GM12864 (cell line): ENCODE measurements at places on chromosomes 6 and 20.

- DNase-seq, result no peak
These were observed 30.2 kb upstream of the GGTLC1 start for GRCh38 chr20:24018796-24019195.

- DNase-seq, result no peak
These were observed 87.3 kb upstream of the NHSL1 start for GRCh38 chr6:138586638-138587037.

GRCh38 chr6:97312241-97312640 lies 29.2 kb upstream of the MMS22L start:
- DNase-seq, result no peak

DNA sequence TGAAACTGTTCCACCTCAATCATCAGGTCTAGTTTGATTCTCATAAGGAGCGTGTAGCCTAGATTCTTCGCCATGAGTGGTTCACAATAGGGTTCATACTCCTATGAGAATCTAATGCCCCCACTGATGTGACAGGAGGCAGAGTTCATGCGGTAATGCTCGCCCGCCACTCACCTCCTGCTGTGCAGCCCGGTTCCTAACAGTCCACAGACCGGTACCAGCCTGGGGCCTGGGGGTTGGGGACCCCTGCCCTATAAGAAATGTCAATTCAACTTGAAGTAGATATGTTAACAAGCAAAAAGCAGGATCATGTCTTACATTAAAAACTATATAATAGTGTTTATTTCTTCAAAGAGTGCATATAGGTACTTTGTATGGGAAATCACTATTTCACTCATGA lies 216.5 kb downstream of the COL19A1 start:
- no peak for DNase-seq

- no peak for DNase-seq
These were observed 44.9 kb downstream of the SNAP25 start for GRCh38 chr20:10263385-10264165.

- DNase-seq, result no peak
These were observed 32.8 kb downstream of the LAMA4 start for GRCh38 chr6:112221561-112221960.

DNA sequence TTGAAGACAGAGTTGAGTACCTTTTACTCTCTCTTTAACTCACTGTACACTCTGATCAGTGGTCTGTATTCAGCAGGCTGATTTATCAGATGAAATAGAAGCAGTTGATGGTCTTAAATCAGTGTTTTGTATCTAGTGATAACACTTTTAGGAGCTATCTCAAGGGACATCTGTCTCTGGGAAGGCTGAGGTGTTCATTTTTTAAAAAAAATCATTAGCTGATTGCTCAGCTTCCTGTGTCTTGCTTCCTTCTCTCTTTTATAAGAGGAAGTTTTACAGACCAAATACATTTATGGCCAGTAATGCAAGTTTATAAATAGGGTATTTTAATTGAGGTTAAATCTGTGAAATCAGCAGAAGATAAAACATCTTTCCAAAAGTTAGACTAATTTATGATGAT lies 12.0 kb upstream of the CCDC170 start:
- no peak for DNase-seq

- no peak for DNase-seq
These were observed 103.1 kb upstream of the ENPP5 start for GRCh38 chr6:46273911-46274310.

- no peak for DNase-seq
These were observed 67.6 kb upstream of the MPC1 start for GRCh38 chr6:166450167-166450873.

DNA sequence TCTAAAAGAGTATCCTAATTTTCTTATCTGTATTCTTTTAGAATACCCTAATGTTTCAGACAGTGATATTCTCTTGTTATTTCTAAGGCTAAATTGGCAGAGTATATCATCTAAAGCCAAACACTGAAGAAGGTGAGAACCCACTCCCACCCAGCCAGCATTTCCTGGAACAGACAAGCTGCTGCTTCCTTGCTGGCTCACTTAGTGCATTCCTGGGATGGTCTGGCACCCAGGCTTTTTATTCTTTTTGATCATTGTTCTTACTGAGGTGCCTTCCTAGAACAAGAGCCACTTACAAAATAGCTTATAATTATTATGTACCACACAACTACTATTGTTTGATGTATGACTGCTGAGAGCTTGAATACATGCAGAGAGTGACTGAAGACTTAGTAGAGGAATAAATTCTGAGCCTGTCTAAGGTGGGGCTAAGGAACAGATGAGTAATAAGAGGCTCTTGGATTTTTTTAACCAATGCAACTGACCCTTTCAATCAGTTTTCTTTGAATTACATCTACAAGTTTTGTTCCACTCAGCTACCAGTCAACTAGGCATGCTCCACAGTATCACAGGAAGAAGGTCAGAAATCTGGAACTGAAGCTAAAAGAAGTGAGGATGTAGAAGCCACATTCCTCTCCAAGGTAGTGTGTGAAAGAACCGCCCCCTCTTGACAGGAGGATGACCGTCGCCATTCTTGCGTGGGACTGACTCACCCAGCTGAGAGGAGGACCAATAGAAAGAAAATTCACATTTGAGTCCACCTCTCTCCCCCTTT lies 30.1 kb downstream of the PRPH2 start:
- DNase-seq, result no peak

- DNase-seq, result no peak
These were observed 221.1 kb downstream of the TAF4 start for GRCh38 chr20:61844621-61845020.

DNA sequence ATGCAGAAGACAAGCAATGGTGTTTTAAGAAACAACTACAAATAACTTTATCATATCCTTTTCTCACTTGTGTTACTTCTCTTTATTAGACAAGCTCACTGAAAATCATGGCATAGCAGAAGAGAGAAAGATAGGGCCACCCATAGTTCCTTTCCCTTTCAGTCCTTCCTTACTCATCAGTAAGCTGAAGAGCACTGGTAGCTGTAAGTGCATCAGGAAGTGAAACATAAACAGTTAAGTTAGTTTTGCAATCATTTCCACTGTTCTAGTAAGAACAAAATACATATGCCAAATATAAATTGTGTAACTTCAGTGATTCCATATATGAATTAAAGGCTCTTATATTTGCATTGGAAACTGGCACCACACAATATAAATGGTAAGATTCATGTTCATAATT lies 220.1 kb downstream of the HACE1 start:
- DNase-seq, result peak; percentile 36

GRCh38 chr6:127291495-127291894 lies 24.8 kb downstream of the RNF146 start:
- DNase-seq, result no peak

DNA sequence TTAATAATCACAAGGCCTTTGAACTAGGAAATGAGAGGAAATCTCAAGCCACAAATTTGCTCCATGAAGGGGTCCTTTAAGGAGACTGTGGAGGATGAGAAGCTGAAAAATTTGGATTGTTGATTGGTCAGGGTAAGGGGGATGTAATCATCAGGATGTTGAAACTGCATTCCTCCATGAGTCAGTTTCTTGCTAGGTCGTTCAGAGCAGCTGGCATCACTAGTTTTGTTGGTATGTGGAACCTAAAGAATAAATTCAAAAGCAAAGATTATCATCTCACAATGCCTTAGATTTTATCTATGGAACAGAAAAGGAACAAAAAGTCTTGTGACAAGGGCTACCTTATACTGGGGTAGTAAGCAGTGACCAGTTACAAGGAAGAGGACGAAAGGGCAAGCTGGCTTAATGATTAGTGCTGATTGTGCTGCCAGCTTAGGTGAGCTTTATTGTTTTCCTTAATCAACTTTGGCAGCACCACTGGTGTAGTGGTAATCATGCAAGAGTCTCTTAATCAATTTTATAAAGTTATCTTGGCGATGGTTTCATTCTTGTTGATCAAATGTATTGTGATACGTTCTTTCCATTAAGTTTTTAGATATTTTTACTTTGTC lies 36.6 kb downstream of the CRISP2 start:
- no peak for DNase-seq

- DNase-seq, result no peak
These were observed 81.5 kb downstream of the CEBPB start for GRCh38 chr20:50272030-50272723.

GRCh38 chr6:138030872-138031271 lies 76.3 kb downstream of the PERP start:
- no peak for DNase-seq
